ENCODE measurements at places on chromosomes 1 and 21.

DNA sequence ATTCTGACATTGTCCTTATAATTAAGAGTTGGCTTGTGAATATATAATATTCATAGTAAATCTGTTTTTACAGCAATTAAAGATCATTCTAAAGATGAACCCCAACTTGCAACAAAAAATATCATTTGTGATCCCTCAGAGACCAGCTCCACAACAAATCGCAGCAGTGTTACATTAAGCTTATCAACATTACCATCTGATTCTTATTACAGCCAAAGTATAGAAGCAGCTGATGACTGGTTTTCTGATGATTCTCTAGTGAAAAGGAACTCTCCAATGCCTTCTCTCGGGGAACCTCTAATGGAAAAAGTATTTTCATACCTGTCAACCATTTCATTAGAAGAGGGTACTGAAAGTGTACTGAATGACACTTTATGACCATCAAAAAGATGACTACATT lies 45.4 kb downstream of the C1orf185 start:
- no peak for DNase-seq

DNA sequence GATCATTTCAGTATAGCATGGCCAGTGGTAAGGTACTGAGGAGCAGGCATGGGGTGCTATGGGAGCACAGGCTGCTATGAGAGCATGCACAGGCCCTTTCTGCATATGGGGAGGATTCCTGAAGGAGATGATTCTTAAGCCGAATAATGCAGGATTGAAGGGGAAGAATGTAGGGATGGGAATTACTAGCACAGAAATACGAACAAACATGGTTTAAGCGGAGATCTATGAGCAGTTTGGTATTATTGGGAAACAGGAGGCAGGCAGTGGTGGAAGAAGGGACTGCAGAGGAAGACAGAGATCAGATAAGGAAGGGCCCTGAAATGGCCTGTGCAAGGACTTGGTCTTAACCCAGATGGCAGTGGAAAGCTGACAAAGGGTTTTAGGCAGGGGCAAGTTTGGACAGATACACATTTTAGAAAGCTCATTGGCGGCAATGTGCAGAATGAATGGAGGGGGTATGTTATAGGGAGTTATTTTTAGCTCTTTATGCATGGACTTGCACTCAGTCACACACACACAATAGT lies 1.7 kb downstream of the OSCP1 start:
- no peak for DNase-seq

GRCh38 chr1:16721871-16722641 lies 18.3 kb upstream of the RNU1-4 start:
- no peak for DNase-seq

GRCh38 chr1:107123741-107124140 lies 17.1 kb upstream of the NTNG1 start:
- DNase-seq = no peak

DNA sequence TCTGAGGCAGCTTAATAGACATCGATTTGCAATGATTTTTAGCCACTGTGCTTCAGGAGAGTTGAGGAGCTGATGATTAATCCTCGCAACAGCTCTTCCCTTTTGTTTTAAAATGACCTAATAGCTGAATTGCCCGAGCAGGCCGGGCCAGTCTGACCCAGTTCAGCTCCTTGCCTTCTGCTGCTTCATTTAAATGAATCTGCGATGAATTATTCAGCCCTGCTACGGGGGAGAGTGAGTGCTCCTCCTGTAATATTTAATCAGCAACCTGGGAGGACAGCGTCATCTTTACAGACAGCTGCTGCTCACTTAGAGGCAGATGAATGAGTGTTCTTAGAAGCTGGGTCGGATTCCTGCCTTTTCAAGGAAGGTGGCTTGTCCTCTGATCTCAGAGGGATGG lies 325.1 kb downstream of the CAMTA1 start:
- no peak for DNase-seq

- no peak for DNase-seq
These were observed at the start of gene PTPRF for GRCh38 chr1:43530483-43531106. PTPRF (plus strand) TSS chr1:43530883; CDS start chr1:43545076, 14,193 bp downstream.

DNA sequence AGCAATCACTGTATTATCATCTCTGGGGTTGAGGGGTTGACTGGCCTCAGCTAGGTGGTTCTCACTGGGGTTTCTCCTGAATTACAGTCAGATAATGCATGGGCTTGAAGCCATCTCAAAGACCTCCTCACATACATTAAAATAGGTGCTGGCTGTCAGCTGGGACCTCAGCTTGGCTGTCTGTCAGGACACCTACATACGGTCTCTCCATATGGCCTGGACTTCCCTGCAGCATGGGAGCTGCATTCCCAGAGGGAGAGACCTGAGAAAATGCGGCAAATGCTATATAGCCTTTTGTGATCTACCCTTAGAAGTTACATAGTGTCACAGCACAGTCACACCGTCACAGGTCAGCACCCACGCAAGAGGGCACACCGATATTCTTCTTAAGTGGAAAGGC lies 93.6 kb downstream of the TSEN15 start:
- no peak for DNase-seq

GRCh38 chr21:45502600-45502999 lies 39.6 kb downstream of the SLC19A1 start:
- no peak for DNase-seq

DNA sequence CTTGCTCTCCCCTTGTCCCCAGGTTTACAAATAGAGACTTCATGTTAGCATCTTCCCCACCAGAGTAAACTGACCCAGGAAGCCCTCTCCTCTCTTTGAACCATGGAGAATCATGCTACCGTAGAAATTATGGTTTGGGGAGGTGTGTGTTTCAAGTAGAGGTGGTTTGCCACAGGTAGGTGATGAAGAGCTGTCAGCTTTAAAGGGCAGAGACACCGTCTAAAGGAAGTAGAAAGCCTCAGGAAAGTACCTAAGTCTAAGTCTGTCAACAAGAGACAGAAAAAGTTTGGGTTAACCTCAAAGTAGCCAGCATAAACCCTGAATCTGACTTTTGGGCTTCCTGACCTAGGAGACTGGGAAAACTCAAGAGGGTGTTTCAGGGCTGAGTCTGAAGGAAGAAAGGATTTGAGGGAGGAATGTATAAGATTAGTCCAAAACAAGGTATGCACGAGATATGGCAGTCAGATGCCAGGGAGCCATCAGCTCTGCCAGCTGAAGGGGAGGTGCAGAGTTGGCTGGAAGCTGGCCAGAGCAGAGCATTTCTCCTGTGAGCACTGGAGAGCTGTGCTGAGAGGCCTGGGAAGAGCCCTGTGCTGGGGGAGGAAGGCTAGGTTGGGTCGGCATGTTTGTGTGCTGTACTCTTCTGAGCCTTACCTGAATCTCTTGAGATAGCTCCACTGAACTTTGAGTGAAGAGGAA lies 14.3 kb downstream of the ADAMTSL4 start:
- DNase-seq = no peak

GRCh38 chr1:45753248-45754037 lies 3.0 kb upstream of the IPP start:
- DNase-seq = no peak

GRCh38 chr1:223500560-223501425 lies 107.6 kb downstream of the CCDC185 start:
- DNase-seq = no peak

DNA sequence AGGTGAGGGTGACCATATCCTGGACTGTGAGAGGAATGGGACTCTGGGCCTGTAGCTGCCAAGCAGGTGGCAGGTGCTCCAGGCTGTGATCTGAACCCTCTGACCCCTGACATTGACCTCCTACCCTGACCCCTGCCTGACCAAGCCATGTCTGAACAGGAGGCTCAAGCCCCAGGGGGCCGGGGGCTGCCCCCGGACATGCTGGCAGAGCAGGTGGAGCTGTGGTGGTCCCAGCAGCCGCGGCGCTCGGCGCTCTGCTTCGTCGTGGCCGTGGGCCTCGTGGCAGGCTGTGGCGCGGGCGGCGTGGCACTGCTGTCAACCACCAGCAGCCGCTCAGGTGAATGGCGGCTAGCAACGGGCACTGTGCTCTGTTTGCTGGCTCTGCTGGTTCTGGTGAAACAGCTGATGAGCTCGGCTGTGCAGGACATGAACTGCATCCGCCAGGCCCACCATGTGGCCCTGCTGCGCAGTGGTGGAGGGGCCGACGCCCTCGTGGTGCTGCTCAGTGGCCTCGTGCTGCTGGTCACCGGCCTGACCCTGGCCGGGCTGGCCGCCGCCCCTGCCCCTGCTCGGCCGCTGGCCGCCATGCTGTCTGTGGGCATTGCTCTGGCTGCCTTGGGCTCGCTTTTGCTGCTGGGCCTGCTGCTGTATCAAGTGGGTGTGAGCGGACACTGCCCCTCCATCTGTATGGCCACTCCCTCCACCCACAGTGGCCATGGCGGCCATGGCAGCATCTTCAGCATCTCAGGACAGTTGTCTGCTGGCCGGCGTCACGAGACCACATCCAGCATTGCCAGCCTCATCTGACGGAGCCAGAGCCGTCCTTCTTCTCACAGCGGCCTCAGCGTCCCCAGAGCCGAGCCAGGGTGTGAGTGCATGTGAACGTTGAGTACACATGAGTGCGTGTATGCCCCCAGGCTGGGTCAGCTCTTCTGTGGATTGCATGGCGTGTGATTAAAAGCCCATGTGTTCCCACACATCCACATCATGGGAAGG lies 3.1 kb downstream of the TMEM125 start:
- DNase-seq = no peak

DNA sequence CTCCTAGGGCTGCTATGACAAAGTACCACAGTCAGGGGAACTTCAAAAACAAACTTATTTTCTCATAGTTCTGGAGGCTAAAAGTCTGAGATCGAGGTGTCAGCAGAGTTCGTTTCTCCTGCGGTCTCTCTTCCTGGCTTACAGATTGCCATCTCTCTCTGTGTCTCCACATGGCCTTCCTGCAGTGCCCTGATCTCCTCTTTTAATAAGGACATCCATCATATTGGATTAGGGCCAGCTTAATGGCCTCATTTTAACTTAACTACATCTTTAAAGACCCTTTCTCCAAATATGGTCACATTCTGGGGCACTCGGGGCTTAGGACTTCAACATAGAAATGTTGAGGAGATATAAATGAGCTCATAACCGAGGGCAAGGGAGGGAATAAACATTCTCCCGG lies 12.2 kb downstream of the C1orf74 start:
- no peak for DNase-seq

DNA sequence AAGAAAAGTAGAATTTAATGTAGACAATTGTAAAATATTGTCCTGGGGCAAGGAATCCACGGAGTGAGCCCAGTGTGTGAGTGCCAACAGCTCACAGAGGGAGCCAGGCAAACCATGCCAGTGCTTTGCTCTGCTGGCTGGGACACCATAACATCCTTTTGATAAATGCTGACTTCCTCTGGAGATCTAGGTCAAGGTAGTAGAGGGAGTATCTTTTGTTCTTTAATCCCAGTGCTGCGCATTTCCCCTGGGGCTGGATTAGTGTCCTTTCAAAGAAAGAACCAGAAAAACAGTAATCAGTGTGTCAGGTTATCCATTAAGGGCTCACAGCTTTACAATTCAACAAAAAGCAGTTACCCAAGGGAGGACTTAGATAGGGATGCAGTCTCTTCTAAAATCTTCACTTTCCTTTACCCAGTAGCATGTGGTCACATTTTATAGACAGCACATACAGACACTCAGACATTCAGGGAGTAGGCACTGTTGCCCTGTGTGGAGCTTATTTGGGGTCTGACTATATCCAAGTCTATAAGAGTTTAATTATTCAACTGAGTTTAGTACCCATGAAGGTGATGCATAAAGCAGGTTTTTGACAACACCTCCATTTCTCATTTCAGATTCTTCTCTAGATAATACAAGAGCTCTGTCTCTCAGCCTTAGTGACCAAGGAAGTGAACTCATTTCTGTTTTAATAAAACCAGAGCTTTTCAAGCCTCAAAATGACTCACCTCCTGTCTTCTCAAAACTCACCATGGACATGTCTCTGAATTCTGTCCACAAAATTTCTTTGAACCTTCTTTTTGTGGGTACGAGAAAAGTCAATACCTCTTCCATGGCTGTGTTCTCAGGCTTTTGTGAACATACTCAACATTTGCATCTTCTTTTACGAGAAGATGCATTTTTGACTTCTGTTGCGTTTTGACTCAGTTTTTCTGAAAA lies 215.3 kb downstream of the BRINP2 start:
- DNase-seq = no peak

DNA sequence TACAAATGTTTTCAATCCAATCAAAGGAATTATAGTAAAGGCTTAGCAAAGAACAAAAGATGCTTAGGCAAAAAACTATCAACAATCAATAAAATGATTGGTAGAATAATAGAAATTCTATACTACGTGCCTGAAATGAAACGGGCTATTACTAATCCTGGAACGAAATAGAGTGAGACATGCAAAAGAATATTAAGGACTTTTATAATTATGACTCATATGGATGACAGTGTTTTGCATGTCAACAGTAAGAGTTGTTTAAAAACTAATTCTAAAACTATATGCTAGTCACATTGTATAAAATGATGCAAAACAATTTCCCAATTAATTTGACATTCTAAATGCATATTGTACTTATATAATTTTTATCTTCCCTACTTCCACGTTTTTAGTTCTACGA lies 35.6 kb downstream of the LRRIQ3 start:
- DNase-seq = no peak

DNA sequence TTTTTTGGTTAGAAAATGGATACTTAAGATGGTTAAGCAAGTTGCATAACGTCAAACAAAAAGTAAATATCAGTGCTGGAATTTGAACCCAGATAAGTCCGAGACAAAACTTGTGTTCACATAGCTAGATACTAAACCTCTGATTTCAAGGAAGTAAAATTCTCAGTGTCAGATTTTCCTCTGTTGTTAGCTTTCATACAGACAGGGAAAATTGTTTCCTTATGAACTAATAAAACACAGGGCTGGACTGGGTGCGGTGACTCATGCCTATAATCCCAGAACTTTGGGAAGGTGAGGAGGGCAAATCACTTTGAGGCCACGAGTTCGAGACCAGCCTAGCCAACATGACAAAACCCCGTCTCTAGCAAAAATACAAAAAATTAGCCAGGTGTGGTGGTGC lies 51.3 kb downstream of the PCNX2 start:
- no peak for DNase-seq

DNA sequence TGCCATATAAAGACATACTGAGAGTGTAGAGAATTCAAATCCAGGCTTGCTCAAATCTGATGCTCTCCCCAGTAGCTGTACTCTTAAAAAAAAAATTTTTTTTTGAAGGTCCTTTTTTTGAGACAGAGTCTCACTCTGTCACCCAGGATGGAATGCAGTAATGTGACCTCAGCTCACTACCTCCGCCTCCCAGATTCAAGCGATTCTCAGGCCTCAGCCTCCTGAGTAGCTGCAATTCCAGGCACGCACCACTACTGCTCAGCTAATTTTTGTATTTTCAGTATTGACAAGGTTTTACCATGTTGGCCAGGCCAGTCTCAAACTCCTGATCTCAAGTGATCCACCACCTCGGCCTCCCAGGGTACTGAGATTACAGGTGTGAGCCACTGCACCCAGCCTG lies 28.7 kb downstream of the STYXL2 start:
- DNase-seq = no peak

GRCh38 chr1:163201906-163202305 lies 810 bp downstream of the RGS5 start:
- DNase-seq = no peak

- no peak for DNase-seq
These were observed 233.9 kb downstream of the PTPRU start for GRCh38 chr1:29470087-29470787.

DNA sequence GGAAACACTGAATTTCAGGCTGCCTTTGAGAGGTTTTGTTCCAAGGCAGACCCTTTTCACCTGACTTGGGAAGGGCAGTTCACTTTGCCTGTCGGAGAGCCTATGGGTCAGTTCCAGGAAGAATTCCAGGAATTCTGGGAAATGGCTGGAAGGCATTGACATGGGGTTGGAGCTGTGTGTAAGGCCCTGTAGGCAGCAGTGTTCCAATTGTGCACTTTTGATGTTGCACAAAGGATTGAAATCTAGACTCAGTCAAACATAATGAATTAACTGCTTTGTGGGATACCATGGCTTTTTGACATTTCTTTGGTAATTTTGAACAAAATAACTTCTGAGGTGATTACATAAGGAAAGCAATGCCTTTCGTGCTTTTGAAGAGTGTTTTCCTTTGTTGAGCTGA lies 184.6 kb downstream of the SDCCAG8 start:
- DNase-seq = no peak

Data from activated CD4-positive, alpha-beta T cell treated with anti-CD3 and anti-CD28 coated beads for 4 hours (primary cell).